Globus pallidus (tissue), 1 donor: ENCODE measurements at places on chromosomes 4 and X.

DNA sequence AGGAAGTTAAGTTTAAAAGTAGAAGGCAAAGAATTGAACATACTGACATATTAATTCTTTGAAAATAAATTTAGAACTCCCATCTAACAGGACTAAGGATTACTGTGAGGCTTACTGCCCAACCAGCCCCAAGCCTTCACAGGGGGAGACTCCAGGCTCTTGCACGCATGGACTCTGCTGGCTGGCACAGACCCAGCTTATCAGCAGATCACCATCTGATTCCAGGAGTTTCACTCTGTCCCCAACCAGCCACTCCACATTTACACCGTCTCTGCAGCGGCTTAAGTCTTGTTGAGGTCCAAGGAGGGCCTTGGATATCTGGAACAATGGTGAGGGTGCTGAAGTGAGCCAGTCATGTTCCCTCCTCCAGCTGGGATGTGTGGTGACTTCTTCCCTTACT, 16.4 kb upstream of the OTUD4 start:
- no peak for DNase-seq

GRCh38 chr4:173536808-173537429, 6.9 kb upstream of the HAND2 start:
- DNase-seq = no peak

DNA sequence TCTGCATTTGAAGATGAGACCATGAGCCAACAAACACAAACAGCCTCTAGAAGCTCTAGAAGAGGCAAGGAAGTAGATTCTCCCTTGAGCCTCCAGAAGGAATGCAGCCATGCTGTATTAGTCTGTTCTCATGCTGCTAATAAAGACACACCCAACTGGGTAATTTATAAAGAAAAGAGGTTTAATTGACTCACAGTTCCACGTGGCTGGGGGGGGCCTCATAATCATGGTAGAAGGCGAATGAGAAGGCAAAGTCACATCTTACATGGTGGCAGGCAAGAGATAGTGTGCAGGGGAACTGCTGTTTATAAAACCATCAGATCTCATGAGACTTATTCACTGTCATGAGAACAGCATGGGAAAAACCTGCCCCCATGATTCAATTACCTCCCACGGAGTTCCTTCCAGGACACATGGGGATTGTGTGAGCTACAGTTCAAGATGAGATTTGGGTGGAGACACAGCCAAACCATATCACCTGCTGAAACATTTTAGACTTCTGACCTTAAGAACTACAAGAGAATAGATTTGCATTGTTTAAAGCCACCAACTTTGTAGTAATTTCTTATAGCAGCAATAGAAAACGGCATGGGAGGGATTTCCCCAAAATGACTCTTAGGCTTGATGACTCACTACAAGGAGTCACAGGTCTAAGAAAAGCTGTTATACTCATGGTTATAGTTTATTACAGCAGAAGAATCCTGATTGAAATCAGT, 284.4 kb upstream of the SFRP2 start:
- DNase-seq = no peak

DNA sequence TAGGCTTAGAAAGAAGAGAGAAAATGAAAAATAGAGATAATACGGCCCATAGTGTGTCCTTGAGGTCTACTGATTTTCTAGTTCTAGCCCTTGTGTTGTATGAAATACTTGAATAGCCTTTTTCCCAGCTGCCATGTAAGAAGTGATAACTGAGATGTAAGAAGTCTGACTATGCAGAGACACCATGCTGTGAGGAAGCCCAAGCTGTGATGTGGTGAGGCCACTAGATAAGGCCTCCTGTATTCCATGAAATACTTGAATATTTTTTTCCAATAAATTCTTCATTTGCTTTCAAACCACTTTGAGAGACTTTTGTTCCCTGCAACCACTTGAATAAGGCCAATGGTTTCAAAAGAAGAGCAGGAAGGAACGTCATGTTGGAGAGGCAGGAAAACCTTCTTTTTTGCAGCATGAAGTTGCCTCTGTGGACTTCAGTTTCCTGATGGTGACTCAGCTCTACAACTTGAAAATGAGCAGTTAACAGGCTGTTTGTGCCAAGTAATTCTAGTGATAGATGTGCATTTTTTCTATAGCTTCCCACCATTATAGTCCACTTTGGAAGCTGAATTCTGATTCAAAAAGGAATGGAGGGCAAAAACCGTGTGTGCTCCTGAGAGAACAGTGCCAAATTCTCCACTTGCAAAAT, 25.5 kb upstream of the FAM9C start:
- no peak for DNase-seq

GRCh38 chr4:26325191-26325590, 4.4 kb downstream of the RBPJ start:
- no peak for DNase-seq

DNA sequence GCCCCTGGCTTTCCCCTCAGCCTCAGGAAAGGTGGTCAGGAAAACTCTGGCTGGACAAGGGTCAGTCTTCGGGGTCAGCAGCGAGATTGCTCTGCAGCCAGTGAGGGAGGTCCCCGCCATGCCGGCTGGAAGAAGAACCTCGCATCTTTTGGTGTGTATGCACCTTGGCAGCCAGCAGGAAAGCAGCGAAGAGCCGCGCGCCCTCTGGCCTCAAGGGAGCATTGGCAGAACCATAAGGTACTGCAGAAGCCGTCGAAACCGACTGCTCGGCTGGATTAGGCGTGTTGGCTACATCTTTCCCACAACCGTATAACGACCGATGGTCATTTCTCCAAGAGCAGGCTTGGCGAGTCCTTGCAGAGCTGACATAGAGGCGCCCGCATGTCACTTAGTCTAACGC, 48.3 kb downstream of the GPR143 start:
- no peak for DNase-seq

DNA sequence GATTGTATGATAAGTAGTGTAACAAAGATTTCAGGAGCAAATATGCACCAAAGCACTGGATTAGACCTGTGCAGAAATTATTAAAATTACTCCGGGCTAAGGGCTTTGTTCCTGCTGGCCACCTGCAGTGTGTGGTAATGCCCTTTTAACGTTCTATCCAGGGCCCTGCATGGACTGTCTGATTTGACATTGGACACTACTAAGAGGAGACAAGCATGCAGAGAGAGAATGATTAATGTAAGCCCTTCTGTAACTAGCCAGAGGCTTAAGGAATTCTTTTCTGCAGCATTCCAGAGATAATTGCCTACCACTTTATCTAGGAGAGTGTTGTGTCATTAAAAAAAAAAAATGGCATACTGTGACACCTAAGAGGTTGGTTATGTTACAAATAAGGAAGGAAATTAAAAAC, 117.0 kb downstream of the PCDH7 start:
- DNase-seq = no peak

DNA sequence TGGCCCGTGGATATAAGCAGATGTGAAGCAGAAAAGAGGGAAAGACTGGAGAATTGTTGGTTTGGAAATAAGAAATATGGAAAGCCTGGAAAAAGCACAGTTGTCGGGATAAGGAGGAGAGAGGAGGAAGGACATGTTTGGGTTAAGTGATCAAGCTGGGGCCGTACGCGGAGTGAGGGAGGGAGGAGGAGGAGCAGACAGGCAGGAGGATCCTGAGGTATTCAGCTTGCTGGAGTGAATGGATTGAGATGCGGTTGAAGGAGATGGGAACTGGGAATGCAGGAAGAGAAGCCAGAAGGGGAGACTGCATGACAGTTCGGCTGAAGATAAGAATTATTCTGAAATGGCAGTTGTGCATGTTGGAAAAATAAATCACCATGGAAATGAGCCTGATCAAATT, 21.2 kb downstream of the ZFP42 start:
- DNase-seq = no peak

DNA sequence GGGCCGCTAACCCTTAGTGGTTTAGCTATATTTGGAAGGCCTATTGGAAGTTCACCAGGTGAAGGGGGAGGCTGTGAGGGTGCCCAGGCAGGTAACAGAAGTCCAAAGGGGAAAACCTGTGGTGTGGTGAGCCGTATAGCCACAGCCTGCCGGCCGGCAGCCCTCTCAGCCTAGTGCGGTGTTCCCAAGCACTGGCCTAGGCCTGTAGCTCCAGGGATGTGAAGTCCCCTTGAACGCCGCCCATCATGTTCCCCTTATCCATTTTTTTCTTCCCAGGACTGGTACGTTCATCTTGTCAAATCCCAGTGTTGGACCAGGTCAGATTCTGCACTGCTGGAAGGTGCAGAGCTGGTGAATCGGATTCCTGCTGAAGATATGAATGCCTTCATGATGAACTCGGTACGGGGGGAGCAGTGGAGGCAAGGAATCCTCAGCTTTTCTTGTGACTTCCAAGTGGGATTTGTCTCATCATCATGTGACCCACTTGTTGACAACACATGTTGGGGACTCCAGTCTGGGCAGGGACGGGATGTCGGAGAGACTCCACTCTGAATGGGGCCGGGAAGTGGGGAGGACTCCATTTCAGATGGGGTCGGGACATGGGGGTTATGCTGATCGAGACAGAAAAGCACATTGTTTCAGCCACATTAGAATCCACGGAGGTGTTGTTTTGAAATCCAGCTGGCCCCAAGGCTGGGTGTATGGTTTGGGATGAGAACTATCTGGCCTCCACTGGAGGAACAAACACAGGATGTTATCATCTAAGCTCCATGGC, 39.2 kb upstream of the MSANTD1 start:
- DNase-seq = no peak

- DNase-seq = no peak
Observed at GRCh38 chr4:7763788-7764187, 175.9 kb downstream of the AFAP1 start.

GRCh38 chr4:80646061-80646460, 310.5 kb downstream of the CFAP299 start:
- no peak for DNase-seq

GRCh38 chrX:84156821-84157220, 31.2 kb downstream of the RPS6KA6 start:
- no peak for DNase-seq

GRCh38 chrX:2761246-2761645, 9.4 kb downstream of the XG start:
- no peak for DNase-seq

- no peak for DNase-seq
Observed at GRCh38 chrX:11766487-11766886, 8.4 kb downstream of the MSL3 start.

GRCh38 chr4:177681902-177682301, 239.7 kb upstream of the AGA start:
- no peak for DNase-seq

GRCh38 chrX:131571348-131571747, 27.5 kb downstream of the OR13H1 start:
- no peak for DNase-seq

GRCh38 chr4:96681218-96681617, 841.3 kb downstream of the PDHA2 start:
- no peak for DNase-seq

DNA sequence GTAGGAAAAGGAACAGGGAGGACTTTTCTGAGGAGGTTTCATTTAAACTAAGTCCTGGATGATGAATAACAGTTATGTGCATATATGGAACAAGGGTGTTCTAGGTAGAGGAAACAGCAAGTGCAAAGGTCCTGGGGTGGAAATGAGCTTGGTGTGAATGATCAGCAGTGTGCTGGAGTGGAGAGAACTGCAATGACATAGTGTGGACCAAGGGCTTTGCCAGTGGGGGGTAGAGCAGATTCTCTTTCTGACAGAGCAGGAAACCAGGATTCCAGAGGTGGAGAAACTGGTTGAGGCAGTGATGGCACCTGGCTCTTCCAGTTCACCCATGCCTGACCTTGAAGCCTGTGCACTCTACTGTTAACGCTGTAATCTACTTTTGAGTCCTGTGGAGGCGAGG, 1.7 kb downstream of the PPP1R3F start:
- no peak for DNase-seq

GRCh38 chrX:41759817-41760216, 35.8 kb downstream of the GPR82 start:
- DNase-seq = peak; percentile 15

GRCh38 chrX:33336783-33337182, 125.4 kb upstream of the DMD start:
- peak; percentile 46 for DNase-seq

- peak; percentile 37 for DNase-seq
Observed at GRCh38 chrX:73127700-73128241, 48.5 kb upstream of the PABPC1L2A start.

DNA sequence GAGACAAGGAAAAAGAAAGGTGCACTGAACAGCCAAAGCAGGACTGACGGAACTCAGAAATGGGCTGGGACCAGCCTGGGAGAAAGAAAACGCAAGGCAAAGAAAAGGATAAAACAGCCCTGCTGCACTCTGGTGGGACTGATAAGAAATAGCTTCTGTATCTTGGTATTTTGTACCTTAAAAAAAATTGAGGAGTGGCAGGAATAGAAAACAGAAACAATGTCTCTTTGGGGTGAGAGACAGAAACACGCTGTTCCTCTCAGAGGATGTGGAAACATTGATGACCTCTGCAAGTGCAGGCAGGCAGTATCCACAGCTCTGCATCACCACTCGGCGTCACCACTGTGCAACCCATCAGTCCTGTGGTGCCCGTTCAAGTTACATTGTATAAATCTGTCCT, 152.5 kb upstream of the SPRY1 start:
- peak; percentile 18 for DNase-seq

- DNase-seq = peak; percentile 83
Observed at GRCh38 chr4:184745831-184746795, 12.2 kb upstream of the CENPU start.

- DNase-seq = no peak
Observed at GRCh38 chr4:154998284-154998683, 210.2 kb upstream of the NPY2R start.

- no peak for DNase-seq
Observed at GRCh38 chr4:8534129-8534528, 46.1 kb upstream of the GPR78 start.

GRCh38 chr4:181821039-181822004, 421.9 kb upstream of the TENM3 start:
- DNase-seq = no peak

- no peak for DNase-seq
Observed at GRCh38 chr4:72283357-72283756, 251.6 kb downstream of the NPFFR2 start.

DNA sequence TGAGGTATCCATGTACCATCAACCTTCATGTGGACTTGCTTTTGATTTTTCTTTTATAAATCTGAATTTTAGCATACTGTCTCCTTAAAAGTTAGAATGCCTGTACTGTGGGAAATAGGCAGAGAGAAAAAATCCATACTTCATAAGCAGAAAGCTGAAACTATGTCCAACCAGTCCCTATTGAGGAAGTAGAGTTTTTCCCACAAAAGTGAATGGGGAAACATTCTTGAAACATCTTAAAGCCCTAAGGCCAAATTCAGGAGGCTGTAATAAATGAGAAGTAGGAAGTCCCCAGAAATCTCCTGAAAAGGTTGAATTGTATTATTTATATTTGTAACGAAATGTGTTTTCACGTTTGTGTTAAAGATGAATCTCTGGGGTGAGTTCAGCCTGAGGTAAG, 56.3 kb downstream of the ENOX2 start:
- no peak for DNase-seq

GRCh38 chr4:3082925-3083515, 8.5 kb downstream of the HTT start:
- DNase-seq = no peak

DNA sequence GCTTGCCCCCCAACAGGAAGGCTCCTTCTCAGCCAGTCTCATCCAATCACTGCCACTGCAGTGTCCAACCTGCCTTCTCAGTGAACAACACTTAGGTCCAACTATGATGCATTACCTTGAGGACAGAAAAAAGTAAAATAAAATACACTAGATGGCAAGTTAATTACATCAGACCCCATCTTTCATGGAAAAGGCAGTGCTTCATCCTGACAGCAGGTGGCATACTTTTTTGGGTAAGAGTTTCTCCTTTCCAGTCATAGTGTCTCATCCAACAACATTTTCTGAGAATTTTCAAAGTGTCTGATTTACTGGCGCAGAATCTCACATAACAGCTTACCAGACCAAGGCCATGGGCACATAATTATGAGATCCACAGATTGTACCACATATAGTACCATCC, 1742.8 kb downstream of the PCDH7 start:
- no peak for DNase-seq

GRCh38 chr4:118981171-118981838, 92.7 kb downstream of the SYNPO2 start:
- DNase-seq = no peak
